ENCODE measurements at places on chromosomes 3 and 15.
A peak's percentile ranks its signal among the peaks of the same experiment; 100 is the strongest.

GRCh38 chr15:96345560-96346399, 15.3 kb downstream of the NR2F2 start:
- DNase-seq, result peak; percentile 15

DNA sequence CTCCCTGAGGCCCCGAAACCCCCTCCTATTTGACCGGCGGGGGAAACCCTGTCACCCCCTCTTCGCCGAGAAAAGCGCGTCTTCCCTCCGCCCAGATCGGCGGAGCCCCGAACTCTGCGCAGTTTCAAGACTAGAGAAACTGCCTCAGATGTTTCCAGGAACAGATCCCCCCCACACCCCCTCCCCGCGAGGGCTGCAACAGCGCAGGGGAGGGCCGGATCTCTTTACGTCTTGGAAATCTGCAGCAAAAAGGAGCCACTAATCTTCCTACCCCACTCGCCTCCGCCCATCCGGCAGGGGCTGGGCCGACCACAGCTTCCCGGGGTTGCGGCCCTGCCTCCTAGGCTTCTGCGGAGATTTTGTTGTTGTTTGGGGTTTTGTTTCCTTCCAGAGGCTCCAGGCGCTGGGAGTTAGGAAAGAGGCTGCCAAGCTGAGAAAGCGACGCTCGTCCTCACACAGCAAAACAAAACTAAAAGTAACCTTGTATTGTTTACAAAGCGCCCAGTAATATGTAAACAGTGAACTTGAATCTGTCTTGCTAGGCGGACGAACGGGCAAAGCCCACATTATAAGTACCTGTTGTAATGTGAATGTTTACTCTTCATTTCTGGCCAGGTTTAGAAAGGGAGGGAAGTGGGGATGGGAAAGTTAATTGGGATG, 2.2 kb downstream of the FOXB1 start:
- no peak for DNase-seq

GRCh38 chr3:107412376-107412775, 35.1 kb downstream of the CCDC54 start:
- DNase-seq, result no peak

- no peak for DNase-seq
These were observed 103.6 kb upstream of the THSD4 start for GRCh38 chr15:71011503-71012155.

GRCh38 chr15:34297059-34297458, 40.5 kb downstream of the SLC12A6 start:
- no peak for DNase-seq

Data from anterior cingulate cortex (tissue), 58 donors.